ENCODE measurements at places on chromosomes 2 and 18.

- no peak for DNase-seq
Measured at GRCh38 chr2:166373951-166374350, 1.8 kb downstream of the SCN9A start.

DNA sequence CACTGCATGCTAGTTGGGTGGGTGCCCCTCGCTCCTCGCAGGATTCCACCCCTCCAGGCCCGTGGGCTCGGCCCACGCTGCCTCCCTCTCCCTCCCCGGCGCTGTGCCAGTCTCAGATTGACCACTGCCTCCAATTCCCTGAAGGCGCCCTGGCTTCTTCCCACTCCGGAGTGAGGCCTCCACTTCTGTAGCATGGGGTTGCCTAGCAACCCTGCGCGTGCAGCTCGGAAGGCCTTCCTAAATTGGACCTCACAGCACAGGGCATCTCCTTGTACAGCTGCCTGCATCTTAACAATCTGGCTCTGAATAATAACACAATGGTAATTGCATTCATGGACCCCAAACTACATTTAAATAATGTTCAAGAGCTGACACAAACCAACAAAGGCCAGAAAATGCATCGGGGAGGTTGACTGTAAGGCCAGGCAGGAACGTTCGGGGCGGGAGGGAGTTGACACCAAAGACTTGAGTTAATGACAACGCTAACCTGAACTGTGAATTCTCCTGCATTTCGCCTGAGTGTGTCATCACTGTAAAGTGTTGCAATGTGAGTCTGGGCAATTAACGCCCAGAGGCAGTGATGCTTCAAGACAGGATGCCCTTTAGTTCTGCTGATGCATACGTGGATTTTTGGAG, 222.9 kb downstream of the ZBTB7C start:
- DNase-seq = no peak

DNA sequence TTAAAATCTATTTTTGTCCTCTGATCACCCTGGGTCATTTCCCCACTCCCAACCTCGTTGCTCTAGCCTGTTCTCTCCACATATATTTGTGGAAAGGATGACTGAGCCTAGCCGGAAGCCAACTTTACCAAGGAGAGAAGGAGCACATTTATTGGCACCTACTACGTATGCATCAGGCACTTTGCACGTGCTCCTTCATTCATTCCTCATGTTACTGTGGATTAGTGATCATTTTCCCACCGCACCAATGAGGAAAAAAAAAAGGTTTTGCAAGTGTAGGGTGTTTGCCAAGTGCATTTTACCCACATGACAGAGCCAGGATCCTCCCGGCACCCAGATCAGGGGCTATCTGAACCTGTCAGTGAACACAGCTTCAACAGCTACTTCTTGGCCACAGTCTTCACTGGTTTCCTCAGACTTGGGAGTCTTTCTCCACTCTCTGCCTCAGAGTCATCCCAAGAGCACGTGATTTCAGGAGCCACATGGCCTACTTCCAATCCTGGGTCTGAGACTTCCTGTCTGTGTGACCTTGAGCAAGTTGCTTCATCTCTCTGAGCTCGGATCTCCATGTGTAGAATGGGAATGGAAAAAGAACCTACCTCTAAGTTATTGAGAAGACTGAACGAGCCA, 1.9 kb upstream of the C1QL2 start:
- DNase-seq = no peak

DNA sequence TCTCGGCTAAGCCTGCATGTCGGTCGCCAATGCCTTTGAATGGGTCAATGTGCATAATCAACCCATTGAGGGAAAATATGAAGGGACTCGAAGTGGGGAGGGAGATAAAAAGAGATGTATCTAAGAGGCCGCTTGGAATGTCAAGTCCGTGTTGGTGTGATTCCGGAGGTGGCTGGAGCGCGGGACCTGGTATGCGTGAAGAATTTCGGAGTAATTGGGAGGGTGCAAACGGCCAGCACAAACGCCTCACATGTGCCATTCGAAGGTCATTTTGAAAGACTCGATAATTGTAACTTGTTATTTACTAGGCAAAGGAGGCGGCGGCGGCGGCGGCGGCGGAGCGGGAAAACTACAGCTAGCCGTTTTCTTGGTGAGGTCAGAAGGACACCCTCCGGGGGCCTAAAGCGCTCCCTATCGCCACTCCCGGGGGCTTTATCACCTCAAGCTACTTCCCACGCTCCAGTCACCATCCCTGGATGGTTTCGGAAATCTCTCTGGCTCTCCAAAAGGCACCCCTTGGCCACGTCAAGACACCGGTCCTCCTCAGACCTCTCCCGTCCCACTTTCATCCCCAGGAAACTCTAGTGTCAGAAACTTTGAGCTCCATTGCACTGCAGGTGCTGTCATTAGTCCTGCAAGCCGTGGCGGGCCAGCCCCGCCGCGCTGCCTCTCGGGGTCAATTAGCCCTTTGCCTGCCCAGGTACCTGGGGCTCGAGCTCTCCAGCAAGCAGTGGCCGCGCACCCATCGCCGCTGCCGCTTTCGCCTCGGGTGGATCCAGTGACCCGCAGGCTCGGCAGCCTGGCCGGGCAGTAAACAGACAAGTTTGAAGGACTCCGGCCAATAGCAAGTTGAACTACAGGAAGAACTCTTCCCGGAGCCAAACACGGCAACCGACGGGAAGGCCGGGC, 1.5 kb downstream of the ERBB4 start:
- no peak for DNase-seq

- DNase-seq = no peak
Measured at GRCh38 chr2:19865151-19865550, 36.6 kb downstream of the TTC32 start.

- DNase-seq = no peak
Measured at GRCh38 chr2:9178110-9178903, 28.3 kb upstream of the ASAP2 start.

DNA sequence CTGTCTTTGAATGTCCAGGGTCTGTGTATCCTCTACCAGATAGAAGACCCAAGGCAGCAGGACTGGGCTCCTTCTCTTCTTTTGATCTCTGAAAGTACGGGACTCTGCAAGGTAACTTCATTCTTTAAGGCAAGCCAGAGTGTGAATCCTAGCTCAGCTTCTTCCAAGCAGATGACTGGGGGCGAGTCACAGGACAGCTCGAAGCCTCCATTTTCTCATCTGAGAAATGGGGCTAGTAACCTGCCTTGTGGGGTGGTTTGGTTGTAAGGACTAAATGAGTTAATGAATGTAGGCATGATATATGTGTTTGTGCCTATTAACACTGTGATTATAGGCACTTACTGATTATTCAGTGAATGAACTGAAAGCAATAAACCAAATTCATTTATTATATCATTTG, 46.7 kb downstream of the DGKD start:
- DNase-seq = no peak

GRCh38 chr2:1686784-1687105, 57.6 kb downstream of the PXDN start:
- no peak for DNase-seq

DNA sequence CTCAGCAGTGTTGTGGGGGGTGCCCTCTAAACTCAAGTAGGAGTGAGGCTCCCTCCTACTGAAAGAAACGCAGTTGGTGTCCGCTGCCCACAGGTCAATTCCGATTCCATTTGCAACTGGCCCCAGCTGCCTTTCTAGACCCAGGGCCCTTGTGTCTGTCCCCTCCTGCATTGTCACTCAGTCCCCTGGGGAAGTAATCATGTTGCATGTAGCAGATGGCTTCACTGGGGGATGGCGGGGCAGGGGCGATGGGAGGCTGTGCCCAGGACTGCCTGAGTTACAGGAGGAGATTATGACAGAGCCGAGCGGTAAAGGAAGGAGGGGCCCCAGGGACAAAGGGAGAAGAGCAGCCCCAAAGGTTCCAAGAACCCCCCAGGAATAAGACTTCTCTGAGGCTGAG, 62.5 kb upstream of the SH3RF3 start:
- no peak for DNase-seq

GRCh38 chr2:176679061-176679669, 409.9 kb downstream of the MTX2 start:
- no peak for DNase-seq

DNA sequence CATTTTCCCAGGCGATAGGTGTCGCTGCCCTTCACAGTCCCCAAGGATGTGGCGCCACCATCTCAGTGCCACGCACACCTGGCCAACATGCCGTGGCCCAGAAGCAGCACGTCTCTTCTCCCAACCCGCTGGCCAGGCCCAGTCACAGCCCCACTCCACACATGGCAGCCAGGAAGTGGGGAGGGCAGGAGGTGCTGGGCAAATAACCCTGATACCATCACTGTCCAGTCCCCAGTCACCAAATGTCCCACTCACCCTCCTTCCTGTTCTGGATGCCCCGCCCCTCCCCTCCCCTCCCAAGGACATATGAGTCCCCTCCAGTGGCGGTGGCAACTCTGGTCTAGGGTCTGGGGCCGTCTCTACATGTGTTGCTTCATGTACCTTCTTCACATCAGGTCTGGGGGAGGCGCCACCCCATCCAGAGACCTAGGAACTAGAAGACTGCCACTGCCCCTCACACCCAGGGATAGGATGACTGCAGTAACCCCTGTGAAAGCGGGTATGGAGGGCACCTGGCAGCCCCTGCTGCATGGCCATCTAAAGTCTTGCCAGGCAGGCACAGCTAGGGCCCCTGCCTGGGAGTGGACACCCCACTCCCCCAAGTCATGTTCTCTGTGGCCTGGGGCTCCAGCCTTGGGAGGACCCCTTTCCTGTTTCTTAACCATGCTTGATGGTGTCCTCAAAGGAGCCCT, 7.3 kb upstream of the CAPN10 start:
- DNase-seq = no peak
